ENCODE measurements at places on chromosomes 7 and 10. TPM values are rescaled to one million over a fixed set of nuclear protein-coding genes. Genes with fewer than 3 reads are reported as not detected.

- no peak for DNase-seq
Observed at GRCh38 chr10:929960-930624, 1.4 kb downstream of the LARP4B start.

DNA sequence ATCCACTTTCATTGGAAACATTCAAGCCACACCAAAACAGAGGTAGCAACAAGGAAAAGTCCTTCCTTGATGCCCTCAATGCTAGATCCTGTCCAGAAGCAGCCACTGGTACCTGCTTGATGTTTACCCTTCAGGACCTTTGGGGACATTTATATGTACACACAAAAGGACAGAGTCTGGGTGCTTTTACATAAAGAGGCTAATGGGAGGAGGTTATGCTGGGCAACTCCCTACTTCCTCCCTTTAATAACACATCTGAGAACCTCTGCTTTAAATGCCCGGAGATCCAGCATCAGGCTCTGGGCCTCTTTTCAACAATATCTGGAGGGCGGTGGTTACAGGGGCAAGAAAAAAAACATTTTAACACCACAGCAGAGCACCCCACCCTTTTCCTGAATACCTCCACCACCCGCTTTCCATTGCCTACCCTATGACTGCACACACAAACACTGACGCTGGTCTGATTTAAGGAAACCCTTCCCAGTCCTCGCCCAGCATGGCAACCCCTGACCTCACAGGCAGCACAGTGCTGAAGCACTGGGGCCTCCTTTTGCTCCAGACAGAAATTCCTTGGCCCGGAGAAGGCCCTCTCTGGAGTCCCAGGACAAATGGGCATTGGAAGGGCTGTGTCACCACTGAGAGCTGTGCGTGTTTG, 39.3 kb upstream of the DUSP5 start:
- DNase-seq, result no peak

The OR9A2 gene
- total RNA-seq, result not detected

The PNLIPRP1 gene
- total RNA-seq, result not detected

- no peak for DNase-seq
Observed at GRCh38 chr10:17662193-17663138, 18.5 kb downstream of the STAM start.

DNA sequence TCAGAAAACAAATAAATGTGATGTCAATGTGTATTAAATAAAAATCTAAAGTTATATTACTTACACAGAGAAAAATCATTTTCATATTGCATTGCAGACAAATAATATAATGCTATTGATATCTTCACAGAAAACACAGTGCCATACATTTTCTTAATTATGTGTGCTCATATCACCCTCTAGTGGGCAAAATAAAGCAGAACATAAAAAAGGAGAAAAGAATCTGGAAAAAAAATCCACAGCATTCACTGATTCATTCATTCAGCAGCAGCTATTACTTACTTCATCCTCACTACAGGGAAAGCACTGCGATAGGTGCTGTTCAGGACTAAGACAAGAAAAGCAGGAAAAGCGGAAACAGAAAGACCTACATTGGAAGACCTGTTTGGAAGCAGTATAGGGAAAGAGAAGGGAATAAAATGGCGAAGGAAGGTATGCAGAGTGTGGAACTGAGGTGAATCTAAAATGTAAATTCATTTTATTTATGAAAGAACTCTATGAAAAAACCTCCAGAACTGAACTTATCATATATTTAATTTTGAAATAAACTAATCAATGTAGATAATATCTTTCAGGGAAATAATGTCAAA, 73.2 kb downstream of the POT1 start:
- peak; percentile 29 for DNase-seq

The MRM2 gene
- total RNA-seq, result 29.9 TPM

DNA sequence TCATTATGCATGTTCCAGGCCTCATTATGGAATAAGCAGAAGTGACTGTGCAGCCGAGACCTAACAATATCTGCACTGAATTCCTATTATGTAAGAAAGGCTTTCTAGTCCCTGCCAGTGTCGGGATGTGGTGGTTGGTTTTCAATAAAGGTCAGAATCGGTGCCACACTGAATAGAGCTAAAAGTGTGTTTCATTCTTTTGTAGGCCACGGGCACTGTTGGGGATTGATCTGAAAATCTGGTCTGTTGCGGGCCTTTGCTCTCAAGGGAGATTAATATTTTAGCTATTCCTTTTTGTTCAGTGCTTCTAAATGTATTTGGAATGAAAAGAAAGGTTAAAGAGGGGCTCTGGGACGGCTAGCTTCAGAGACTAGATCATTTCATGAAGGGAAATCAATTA, 559.4 kb upstream of the GALNT17 start:
- no peak for DNase-seq

- no peak for DNase-seq
Observed at GRCh38 chr7:141986923-141987322, 8.8 kb upstream of the MGAM start.

- no peak for DNase-seq
Observed at GRCh38 chr10:7340179-7340874, 70.5 kb downstream of the SFMBT2 start.

The PRR15 gene
- 0.83 TPM for total RNA-seq

The ITIH5 gene
- total RNA-seq, result not detected

The NAT16 gene
- not detected for total RNA-seq

DNA sequence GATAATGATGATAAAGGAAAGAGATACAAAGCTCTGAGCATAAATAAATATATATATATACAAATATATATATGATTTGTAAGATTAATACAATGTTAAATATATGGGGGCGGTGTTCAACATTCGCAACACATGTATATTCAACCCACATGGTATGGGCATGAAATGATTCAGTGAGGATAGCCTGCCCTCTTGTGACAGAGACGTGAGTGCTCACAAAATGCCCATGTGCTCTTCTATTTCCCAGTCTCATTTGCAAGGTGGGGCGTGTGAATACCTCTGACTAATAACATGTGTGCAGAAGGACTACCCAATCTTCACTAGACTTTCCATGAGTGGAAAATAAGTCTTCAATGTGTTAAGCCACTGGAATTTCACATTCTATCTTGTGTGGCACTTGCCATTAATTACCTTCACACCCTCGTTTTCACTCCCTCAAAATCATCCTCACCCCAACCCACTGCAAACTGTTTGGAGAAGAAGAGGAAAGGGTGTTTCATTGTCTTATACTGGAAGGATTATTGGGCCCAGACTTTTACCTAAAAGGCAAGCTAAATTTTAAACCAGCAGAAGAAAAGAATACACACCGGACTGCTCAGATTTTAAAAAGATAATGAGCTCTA, 26.9 kb downstream of the ASAH2 start:
- DNase-seq, result peak; percentile 74

The CHST3 gene
- total RNA-seq, result 85.0 TPM

The PNLIPRP3 gene
- total RNA-seq, result 98.2 TPM

The TMEM229A gene
- total RNA-seq, result not detected

The MEST gene
- total RNA-seq, result 5.5 TPM

The GPR37 gene
- total RNA-seq, result 0.85 TPM

Data from mammary epithelial cell (primary cell).